ENCODE measurements at places on chromosomes 6 and 20.

DNA sequence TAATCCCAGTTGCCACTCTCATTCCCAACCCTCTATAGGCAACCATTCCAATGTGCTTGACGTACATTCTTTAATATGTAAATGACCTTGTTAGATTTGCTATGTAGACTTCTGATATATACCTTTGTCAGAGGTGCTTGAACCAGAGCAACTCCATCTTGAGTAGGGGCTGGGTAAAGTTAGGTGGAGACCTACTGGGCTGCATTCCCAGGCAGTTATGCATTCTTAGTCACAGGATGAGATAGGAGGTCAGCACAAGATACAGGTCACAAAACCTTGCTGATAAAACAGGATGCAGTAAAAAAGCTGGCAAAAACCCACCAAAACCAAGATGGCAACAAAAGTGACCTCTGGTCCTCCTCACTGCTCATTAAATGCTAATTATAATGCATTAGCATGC lies 8.3 kb upstream of the HM13 start:
- no peak for DNase-seq

GRCh38 chr6:32116674-32117073 lies 7.5 kb upstream of the TNXB start:
- DNase-seq: no peak

GRCh38 chr20:62533591-62534495 lies 58.0 kb upstream of the GATA5 start:
- DNase-seq: no peak

GRCh38 chr20:15699431-15700146 lies 873.7 kb downstream of the KIF16B start:
- no peak for DNase-seq

DNA sequence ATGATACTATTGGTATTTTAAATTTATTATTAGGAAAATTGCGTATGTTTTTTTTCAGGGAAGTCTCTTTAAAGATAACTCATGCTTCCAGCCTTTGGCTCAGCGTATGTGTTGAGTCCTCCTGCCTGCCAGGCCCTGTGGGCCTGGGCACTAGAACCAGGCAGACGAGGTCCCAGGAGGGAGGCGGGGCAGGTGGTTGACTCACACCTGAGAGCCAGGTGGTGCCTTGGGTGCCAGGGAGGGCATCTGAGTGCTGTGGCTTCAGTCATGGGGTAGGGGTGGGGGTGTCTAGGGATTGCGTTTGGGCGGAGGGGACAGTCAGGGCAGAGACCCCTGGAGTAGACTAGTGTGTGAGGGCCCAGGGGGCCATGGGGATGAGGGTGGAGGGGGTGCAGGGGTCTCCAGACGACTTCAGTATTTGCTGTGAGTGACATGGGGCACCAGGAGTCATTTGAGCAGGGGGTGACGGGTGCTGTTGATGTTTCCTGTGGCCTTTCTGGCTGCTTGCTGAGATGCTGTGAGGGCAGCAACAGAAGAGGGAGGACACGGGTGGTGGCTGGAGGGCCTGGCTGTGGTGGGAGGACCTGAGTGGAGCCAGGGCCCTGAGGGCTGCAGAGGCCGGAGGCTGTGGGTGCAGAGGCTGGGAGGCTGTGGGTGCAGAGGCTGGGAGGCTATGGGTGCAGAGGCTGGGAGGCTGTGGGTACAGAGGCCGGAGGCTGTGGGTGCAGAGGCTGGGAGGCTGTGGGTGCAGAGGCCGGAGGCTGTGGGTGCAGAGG lies 14.8 kb upstream of the ADRM1 start:
- no peak for DNase-seq

GRCh38 chr6:34011264-34011663 lies 134.6 kb downstream of the GRM4 start:
- DNase-seq: no peak

GRCh38 chr6:36888654-36889481 lies 3.1 kb downstream of the C6orf89 start:
- peak; percentile 25 for DNase-seq

DNA sequence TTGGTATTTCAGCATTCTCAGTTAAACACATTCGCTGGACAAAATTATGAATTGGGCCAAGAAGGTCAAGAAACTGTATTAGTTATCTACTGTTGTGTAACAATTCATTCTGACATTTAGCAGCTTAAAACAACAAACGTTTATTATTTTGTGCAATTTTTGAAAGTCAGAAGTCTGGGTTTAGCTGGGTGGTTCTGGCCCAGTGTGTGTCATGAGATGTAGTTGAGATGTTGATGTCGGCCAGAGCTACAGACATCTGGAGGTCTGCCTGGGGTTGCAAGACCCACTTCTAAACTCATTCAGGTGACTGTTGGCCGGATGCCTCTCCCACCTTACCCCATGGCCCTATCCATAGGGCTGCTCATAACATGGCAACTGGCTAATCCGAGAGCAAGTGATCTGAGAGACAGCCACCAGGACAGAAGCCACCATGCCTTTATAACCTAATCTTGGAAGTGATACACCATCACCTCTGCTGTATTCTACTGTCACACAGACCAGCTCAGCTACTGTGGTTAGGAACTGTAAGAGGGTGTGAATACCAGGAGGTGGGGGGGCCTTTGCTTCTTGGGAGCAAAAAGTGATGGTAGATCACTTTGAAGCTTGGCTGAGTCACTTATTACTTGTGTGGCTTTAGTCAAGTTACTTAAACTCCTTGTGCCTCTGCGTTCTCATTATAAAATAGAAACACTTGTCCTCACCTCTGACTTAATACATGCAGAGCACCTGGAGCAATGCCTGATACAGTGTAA lies 217.0 kb upstream of the MYLIP start:
- DNase-seq: no peak

DNA sequence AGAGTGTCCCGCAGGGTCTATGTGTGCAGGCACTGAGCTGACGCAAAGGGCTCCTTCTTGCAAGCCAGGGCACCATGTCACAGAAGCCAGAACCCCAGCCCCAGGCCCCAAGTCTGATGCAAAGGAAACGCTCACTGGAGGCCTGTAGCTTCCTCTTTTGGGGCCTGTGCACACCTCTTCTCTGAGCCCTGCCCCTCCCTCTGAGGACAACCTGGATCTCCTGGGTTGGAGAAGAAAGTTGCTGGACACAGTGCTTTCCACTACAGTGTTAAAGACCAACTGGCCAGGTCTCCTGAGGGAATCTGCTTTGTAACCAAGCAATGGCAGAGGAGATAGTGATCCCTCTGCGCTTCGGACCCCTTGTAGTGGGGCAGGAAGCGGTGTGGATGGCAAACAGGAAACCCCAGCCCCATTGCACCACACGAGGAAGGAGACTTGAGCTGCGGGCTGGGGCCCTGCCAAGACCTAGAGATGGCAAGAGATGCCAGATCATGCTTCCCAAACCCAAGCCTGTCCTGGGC lies 90.0 kb downstream of the PRND start:
- no peak for DNase-seq

DNA sequence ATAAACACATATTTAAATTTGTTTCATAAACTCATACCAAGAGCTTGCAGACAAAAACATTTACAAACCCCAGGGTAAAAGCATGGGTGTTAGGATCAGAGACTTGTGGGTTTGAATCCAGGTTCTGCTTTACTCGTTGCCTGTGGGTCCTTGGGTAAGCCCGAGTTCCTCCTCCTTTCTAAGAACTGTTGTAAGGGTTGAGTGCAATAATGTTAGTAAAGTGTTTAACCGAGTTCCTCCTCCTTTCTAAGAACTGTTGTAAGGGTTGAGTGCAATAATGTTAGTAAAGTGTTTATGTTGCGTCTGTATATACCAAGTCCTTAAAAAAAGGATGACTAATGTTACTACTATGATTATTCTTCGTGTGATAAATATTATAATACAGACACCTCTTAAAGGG lies 18.7 kb downstream of the CCDC170 start:
- no peak for DNase-seq

DNA sequence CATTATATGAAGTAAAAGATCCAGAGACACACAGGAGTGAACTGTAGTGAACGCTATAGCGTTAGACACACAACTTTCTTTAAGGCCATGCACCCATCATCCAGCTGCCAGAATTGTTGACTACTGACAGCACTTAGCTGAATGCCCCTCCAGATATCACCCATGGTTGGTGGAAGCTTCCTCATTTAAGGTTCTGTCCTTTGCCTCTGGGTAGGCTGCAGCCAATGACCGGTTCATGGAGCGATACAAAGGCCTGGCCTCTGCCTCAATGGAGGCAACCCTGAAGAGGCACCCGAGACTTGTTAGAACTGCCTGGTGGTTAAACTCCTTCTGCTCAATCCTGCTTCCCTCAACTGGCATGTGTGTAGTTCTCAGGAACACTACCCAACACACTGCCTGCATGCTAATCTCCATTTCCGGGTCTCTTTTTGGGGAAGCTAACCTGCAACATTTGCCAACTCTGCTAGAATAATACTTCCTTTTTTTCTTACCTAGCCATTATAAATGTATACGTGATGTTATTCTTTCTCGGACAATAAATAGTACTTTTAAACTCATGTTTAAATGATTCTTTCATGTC lies 49.8 kb upstream of the THEMIS start:
- DNase-seq: no peak

DNA sequence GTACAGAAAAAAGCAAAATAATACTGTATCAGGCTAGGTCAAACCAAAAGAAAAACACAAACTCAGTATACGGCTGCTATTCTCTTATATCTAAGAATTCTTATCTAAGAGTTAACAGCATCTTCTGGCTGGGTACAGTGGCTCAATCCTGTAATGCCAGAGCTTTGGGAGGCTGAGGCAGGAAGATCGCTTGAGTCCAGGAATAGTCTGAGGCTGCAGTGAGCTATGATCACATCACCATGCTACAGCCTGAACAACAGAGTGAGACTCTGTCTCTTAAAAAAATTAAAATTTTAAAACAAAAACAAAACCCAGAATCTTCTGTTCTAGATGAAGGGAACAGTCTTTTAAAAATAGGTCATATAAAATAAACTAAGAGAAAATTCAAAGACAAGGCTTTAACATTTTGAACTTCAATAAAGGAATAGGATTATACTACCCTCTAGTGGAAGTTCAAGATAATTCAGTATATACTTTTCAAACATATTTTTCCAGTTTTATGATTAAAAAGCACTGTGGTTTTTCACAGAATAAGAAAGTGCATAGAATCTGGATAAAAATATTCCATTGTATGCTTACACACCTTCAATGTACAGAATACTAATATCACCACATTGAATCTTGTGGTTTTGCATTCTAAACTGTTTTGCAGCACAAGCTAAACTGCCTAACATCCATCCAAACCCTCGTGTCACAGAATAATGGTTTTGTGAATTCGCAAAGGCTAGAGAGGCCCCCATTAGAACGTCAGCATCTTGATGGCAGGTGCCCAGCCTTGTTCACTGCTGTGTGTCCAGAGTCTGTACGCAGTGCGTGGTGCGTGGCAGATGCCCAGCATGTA lies 39.3 kb downstream of the DTNBP1 start:
- DNase-seq: peak; percentile 29

GRCh38 chr6:135852746-135853145 lies 1.2 kb downstream of the PDE7B start:
- DNase-seq: no peak

DNA sequence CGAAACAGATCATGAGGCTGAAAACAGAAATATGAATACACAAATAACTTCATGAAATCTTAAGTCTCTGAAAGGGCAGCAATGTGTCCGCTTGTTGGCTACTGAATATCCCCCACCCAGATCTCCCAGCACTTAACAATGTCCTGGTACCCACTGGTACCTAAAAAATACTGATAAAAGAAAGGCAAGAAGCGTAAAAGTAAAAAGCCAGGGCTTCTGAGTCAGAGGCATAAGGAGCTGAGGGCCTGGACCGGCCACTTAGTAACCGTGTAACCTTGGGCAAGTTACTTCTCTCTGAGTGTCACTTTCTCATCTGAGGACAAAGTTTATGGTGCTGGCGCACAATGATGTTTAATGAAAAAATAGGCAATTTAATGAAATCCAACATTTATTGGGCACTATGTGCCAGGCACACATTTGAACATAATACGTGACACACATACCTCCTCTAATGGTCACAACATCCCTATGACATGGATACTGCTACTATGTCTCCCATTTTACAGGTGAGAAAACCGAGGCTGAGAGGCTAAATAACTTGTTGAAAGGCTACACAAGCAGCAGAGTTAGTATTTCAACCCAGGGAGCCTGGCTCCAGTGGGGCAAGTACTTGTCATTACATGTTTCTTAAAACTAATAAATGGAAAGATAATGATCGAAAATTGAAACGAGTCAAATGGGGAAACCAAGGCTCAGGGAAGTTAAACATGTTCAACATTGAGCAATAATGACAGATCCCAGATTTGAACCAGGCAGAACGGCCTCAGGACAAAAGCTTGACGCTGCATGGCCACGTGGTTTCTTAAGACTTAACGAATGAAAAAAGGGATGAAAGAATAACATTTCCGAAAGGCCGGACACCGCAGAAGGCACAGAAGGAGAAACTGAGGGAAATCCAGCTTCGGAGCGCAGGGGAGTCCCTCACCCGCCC lies 828 bp downstream of the TP53RK start:
- peak; percentile 49 for DNase-seq

DNA sequence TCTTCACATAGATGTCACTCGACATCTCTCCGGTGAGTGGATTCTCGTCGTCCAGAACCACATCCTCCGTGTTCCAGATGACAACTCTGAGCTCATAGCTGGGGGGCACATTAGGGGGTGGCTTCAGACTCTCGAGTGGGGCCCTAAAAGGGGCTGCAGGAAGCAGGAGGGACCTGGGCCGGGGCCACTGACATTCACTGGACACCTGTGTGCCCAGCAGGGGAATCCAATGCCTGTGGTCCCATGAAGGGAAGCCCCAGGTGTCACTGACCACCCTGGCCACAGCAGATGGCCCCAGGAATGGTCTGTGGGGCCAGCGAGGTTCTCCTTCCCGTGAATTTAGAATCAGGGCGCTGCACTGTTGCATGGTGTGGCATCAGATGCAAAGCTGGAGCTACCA lies 18.7 kb downstream of the ERGIC3 start:
- DNase-seq: no peak

GRCh38 chr6:170114187-170114945 lies 176.5 kb downstream of the DLL1 start:
- no peak for DNase-seq

DNA sequence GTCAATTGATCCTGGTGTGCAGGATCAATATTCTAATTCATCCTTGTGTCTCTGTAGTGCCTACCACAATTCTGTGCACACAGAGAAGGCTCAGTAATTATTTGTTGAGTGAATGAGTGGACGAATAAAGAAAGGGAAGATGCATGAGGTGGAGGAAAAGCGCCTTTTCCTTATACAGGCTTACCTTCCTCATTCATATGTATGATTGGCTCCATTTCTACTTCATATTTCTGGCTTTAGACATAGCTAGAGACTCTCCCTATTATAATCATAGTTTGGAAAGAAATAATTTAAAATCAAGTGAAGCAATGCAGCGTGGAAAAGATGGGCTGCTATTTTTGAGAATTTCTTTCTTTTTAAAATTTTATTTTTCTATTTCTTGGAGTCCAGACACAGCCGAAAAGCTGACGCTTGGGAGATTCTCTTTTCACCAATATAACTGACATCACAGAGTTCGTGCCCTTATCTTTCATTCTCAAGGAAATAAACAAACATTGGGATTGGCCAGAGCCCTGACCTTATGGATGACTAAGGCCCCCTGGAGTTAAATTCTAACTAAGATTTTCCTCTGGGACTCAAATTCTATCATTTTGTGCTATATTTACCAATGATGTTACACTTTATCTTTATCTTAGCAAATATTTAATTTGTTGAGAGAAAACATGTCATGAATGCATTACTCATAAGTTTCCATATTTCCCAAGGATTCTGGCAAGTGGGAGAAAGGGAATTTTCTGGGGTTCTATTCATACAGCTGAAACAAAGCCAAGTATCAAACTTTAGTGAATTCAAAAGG lies 48.1 kb downstream of the PRL start:
- DNase-seq: no peak

Measured in NCI-H1105 treated with DMSO at 0.1 percent for 48 hours (cell line).